ENCODE measurements at places on chromosomes 16 and 17. TPM values are rescaled to one million over a fixed set of nuclear protein-coding genes. Genes with fewer than 3 reads are reported as not detected.

The BAIAP3 gene
- 23.0 TPM for total RNA-seq

DNA sequence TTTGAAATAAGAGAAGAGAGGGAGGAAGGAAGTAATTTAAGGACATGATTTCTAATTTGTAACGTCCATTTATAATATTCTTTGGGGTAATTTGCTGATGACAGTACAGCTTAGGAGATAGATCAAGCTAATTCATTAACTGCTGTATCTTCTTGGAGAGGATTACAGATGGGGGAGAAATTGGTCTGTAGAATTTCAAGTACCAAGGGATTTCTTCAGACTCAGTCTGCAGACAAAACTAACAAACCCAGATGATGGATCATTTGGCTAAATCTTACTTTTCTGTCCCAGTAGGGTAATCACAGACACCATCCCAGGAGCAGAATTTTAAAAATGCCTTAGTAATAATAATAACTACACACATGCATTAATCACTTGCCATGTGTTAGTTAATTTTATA lies 711.8 kb downstream of the KCNJ2 start:
- DNase-seq: no peak

The GRB7 gene
- 23.1 TPM for total RNA-seq

DNA sequence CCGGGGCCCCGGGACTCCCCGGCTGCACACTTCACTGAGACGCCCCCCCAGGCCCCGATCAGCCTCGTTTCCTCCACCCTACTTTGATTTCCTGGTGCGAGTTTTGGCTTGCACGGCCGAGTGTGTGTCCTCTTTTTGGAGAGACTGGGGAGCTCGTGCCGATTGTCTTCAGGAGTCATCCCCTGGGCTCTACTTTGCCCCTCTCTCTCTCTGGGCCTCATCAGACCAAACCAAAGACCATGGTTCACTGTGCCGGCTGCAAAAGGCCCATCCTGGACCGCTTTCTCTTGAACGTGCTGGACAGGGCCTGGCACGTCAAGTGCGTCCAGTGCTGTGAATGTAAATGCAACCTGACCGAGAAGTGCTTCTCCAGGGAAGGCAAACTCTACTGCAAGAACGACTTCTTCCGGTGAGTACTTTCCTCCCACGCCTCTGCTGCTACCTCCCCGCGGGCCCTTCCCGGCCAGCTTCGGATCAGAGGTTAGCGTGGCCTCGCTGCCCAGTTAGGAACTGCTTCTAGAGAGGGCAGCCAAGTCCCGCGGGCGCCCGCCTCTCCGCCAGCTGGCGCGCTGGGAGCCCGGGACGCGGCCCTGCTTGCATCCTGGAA lies 787 bp downstream of the LHX1 start:
- peak; percentile 68 for DNase-seq

DNA sequence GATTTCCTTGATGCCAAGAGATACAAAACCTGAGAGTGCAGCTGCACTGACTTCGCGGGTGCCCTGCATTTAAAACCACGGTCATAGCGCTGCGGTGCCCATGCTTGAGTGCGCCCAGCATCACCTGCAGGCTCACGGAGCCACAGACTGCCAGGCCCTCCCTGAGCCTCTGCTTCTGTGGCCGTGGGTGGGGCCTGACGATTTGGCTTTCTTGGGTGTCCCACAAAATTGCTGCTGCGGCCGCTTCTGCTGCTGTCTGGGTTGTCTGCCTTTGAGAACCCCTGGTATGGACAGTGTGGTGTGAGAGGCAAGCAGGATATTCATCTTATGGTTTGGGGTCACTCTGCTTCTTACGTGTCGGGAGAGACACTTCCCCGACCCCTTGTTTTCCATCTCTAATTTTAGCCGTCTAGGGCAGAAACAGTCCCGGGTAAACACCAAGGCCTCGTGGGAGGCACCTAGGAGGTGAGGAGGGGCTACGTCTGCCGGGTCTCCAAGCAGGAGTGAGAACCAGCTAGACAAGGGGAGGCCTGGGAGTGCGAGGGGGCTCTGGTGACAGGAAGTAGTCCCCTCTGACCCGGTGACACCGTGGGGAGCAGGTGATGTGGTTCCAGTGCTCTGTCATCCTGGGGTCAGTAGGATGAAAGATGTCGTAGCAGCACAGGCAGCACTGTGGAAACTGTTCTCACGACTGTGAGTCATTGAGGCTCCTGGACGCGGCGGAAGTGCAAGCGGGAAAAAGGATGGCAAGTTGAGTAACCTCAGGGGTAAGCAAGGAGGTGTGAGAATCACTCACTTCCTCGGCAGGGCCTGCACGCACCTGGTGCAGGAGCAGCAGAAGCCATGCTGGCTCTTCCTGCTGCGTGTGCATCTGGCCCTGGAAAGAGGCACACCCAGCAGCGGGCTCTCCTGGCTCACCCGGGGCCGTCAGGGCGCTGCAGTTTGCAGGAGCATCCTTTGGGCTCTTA lies 176.3 kb downstream of the RPTOR start:
- DNase-seq: no peak

The ATXN1L gene
- 22.1 TPM for total RNA-seq

DNA sequence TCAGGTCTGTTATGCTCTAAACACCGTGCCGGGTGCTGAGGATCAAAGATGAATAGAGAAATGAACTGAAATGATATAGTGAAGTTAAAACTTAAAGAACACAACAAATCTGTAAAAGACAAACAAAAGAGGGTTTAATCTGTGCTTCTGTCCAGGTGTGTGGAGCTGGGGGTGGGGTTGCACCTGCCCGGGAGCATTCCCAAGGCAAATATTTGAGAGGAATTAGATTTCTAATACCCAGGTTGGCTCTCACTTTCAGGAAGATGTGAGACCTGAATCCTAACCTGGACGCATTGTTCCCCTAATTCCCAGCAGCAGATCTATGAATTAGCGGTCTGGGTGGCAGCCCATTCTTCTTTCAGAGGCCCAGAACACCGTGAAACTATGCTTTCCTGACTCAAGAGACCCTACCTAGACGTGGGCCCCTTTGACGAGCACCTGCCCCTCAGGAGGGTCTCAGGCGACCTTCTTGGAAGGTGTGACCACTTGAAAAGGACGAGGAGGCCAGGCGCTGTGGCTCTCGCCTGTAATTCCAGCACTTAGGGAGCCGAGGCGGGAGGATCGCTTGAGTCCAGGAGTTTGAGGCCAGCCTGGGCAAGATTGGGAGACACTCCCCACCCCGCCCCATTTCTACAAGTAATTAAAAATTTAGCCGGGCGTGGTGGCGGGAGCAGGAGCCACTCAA lies 677 bp upstream of the RANGRF start:
- DNase-seq: no peak

DNA sequence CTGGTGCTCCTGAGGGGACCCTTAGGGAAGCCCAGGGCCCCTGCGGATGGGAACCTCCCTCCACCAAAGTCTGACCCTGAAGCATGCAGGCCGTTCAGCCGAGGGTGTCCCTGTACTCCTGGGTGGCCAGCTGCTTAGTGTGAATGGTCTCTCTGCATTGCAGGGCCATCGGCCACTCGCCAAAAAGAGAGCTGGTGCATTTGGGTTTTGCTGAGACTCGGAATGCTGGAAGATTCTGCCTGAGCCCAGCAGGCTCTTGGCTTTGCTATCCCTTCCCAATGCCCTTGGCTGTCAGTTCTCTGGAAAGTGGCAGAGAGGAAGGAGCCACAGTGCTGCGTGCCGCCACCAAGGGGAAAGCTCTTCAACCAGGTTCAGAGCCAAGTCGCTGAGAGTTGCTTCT lies 2.8 kb downstream of the MEOX1 start:
- DNase-seq: no peak

- peak; percentile 16 for DNase-seq
These were observed 9.1 kb upstream of the TMEM100 start for GRCh38 chr17:55731586-55732250.

GRCh38 chr16:4612474-4612931 lies 2.2 kb downstream of the UBALD1 start:
- peak; percentile 86 for DNase-seq

DNA sequence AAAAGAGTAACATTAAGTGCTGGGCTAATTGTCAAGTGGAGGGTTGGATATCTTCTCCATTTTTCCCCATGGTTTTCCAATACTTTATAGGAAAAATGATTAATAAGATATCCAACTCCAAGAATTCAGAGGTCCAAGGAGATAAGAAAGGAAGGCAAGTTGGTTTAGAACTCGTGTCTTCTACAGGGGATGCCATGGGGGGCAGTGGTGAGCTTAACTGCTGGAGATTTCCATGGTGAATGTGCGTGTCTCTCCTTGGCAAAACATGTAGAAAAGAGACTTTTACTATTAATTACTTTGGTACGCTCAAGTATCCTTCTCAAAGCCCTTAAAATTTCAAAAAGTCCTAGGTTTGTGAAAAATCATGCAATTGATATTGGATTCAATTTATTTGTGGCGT lies 982.9 kb upstream of the RBFOX1 start:
- peak; percentile 10 for DNase-seq

GRCh38 chr17:80559825-80560251 lies 15.2 kb downstream of the RPTOR start:
- DNase-seq: no peak

DNA sequence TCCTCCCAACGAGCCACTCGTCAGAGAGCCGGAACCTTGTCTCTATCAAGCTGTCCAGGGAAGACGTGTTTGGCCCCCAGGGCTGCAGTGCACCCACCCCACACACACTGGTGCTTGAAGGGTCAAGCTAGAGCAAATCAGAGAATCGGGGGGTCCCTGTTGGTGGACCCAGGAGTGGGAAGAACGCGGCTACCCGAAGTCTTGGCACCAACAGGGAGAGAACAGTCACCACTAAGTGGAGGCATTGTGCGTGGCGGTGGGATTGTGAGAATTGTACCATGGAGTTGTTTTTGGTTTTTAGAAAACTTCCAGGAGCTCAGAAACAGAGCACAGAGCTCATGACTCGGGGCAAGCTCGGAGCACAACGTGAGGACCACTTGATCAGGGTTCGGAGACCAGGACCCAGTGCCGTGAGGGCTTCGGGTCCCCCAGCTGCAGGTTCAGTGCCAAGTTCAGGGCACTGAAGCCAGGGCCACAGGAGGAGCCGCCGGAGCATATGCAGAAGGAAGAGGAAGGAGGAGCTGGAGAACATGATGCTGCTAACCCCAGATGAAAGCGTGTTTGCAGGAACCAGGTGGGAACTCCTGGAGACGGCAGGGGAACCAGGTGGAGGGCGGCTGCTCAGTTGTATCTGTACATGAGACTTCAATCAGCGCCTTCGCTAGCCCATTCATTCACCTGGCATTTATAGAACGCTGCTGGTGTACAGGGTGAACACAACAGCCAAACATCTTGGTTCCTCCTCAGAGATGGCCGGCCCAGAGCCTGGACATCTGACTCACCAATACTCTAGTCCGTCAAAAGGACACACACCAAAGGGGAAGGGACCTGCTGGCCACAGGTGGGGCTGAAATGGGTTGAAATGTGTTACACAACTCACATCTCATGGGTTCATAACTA lies 42.8 kb downstream of the METRNL start:
- DNase-seq: no peak

GRCh38 chr17:44812263-44812662 lies 17.8 kb downstream of the GJC1 start:
- no peak for DNase-seq

Measured in GM23338 (cell line).